MG63 (cell line): ENCODE measurements at places on chromosomes 1 and 21.

DNA sequence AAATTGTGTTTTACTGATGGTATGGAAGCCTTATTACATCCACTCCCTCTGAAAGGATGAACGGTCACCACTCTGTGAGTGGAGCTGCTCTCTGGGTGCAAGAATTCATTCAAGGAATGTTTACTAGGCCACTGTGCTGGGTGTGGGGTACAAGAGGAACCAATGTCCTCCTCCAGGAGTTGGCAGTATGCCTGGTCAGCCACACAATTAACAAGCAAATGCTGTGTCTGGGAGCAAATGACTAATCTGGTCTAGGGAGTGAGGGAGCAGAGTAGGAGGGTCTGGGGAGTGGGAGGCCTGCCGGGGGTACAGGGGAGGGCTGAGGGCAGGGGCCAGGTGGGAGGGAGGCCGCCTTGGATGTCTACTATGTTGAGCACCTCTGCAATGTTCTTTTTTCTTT lies 27.2 kb upstream of the TDRD10 start:
- DNase-seq, result peak; percentile 45

DNA sequence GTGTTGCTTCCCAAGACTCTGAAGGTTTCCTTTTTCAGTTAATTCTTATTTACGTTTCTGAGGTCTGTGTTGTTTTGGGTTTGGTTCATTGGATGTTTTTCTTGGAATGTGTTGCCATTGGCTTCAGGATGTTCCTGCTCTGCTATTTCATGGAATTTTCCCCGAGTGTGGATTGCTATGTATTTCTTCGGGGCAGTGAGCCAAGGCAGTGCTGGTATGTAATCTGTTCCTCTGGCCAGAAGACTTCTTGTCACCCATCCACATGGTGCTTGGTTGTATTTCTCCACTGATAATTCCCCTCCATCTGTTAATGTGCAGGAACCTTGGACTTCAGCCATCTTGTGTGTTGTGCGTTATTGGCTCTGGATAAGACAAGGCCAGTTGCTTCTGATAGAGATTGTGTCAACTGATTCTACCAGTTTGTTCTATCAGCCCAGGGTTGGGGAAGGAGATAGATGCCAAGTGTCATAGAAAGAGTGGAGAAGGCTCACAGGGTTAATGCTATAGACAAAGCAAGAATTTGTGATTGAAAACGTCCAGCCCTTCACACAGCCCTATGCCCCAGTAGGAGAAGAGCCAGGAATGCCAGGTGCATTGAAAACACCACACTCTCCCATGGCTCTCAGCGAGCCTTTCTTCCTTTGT lies 505.2 kb downstream of the PLPP3 start:
- peak; percentile 92 for DNase-seq

DNA sequence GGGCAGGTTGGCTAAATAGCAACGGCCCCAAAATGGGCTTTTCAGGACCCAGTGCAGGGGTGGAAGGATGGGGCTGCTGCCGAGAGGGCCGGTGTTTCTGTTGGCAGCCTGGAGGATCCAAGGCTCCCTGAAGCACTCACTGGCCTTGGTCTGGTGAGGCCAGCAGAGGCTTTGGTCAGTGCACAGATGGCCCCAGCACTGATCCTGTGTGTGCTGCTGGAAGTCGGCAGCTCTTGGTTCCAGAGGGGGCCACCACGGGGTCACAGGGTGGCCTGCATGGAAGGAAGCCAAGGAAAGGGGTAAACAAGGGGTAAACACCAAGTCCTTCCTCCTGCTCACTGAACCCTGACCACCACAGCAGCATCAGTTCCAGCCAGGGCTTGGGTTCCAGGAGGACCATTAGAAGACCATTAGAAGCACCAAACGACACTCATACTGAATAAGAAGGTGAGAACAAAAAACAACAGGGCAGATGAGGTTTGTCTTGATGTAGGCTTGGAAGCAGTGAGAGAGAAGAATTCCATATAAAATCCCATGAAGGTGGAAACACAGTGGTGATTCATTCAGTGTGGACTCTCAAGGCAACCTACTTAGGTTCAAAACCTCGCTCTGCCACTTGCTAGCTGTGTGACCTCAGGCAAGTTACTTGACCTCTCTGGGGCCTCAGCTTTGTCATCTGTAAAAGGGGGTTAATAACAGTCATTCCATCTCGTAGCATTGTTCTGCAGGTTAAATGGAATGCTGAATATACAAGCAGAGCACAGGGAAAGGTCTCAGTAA lies 184.5 kb downstream of the RUNX1 start:
- DNase-seq, result no peak

- DNase-seq, result no peak
Measured at GRCh38 chr1:58155418-58156123, 391.0 kb downstream of the OMA1 start.

DNA sequence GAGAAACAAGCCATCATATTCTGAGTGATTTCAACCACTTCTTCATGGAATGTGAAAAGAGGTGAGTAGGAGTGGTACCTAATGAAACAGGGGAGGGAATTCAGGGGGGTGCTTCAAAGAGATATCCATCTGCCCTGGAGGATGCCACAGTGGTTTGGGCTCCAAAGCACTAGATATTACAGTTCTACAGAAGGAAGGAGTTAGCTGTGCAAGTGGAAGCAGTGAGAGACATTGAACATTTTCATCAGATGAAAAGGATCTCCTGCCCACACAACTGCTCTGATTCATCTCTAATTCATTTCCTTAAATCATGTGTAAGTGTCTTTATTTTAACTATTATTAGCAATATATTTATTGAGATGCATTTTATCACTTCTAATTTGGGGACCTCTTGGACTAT lies 2.8 kb upstream of the RGS5 start:
- no peak for DNase-seq

GRCh38 chr21:16040601-16041000 lies 310.8 kb downstream of the USP25 start:
- DNase-seq, result peak; percentile 54

- peak; percentile 76 for DNase-seq
Measured at GRCh38 chr21:35924714-35925301, 135.5 kb downstream of the SETD4 start.

DNA sequence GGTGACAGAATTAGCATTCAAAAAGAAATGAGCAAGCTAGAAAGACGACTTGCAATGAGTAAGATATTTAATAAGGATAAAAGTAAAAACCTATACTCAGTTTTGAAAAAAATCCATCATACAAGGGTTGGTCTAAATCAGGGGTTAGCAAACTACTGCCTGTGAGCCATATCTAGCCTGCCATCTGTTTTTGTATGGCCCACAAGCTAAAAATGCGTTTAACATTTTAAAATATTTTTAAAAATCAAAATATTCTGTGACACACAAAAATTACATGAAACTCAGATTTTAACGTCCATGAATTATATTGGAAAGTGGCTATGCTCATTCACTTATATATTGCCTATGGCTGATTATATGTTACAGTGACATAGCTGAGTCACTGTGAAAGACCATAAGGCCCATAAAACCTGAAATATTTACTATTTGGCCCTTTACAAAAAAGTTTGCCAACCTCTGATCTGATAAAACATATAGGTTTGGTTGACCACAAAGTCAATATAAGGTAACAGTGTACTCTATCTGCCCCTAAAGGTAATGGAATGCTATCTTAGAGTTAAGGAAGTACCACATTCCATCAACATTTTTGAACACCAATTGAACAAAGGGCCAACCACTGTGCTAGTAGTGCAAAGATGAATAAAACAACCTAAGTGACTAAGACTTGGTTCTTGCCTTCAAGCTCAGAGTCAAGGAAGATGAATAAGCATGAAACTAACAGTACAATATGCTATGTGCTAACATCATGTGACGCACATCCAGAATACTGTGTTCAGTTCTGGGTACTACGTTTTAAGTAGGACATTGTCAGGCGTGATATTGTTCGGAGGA lies 3.2 kb downstream of the IFT25 start:
- no peak for DNase-seq

- DNase-seq, result no peak
Measured at GRCh38 chr1:150957666-150958065, 17.0 kb downstream of the CERS2 start.

DNA sequence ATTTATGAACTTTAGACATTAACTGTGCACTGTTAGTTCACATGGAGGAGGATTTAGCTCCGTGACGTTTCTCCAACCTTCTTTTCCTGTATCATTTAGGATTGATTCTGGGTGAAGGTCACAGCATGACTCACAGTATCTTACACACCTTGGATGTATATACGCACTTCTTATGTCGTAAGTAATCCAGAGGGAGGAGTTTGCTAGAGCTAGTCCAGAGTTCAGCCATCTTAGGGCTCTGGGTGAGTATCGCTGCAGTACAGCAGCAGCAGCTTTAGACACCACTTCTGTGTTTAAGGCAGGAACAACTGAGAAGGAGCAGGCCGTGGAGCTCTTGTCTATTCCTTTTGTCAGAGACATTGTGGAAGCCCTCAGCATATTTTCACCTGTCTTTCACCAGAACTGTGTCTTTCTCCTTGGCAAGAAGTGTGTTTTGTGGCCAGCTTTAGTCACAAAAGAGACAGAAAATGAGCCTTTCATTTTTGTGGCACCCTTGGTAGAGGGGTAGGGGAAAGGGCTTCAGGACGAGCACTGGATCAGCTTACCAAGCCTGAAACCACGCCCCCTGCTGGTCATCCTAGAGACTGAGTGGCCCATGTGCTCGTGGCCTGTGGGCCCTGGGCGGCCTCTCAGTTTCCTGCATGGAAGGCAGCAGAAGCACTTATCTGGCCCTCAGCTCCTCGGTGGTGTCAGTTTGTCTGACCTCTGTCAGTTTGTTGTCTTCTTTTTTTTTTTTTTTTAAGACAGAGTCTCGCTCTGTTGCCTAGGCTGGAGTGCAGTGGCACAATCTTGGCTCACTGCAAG lies 64.0 kb downstream of the ADARB1 start:
- peak; percentile 65 for DNase-seq

DNA sequence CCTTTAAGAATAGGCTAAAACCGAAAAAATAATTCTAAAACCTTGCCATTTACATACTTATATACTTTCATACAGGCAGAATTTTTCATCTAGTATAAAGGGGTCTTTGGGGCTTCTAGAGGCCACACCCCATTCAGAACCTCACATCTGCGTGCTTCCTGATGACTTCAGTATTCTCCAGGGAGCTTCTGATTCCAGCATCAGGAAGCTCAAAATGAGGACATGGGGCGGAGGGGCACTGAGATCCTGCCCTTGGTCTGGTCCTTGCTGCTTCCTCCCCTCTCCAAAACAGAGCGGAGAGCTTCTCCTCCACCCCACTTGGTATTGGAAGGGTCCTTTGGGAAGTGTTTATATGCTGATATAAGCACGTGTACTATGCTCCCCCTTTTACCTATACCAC lies 13.8 kb downstream of the PAX7 start:
- no peak for DNase-seq

GRCh38 chr1:35764283-35764682 lies 5.5 kb downstream of the CLSPN start:
- no peak for DNase-seq

GRCh38 chr1:236161230-236161629 lies 18.9 kb downstream of the GPR137B start:
- DNase-seq, result no peak

DNA sequence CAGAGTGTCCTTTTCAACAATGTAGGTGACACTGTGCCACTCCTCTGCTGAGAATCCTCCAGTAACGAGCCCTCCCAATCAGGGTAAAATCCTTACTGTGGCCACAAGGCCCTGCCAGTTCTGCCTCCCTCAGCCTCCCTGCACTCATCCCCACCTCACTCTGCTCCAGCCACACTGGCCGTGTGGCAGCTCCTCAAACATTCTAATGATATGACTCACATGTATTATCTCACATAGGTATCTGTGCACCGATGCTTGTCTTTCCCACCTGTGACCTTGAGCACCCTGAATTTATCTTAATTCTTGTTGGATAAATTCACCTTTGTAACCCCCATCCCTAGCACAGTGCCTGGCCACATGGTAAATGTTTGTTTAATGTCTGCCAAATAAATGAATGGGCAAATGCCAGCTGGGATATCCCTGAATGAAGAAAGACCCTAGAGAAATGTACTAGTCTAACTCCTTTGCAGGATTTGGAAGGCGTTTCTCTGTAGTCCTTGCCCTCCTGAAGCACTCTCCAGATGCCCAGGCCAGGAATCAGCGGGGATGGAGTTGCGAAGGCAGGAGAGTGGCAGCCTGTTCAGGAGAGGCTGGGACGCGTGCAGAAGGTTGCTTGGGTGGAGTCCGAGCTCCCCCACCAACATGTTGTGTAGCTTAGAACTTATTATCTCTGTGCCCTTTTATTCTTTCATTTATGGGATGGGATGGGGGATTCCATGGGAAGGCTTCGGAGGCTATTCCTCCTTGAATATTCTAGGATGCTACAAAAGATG lies 106.0 kb downstream of the TMEM53 start:
- no peak for DNase-seq

GRCh38 chr1:91046766-91047165 lies 24.9 kb upstream of the ZNF644 start:
- no peak for DNase-seq

GRCh38 chr1:10717296-10718082 lies 79.0 kb downstream of the CASZ1 start:
- DNase-seq, result no peak

DNA sequence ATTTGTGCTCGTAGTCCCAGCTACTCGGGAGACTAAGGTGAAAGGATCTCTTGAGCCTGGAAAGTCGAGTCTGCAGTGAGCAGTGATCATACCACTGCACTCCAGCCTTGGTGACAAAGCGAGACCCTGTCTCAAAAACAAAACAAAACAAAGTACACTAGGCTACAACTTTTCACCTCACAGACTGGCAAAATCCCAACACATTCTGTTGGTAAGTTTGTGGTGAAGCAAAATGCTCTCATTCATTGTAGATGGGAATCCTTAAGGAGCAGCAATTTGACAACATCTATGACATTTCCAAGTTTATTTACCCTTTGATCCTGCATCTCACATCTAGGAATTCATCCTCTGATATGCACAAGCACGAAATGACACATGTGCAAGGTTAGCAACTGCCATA lies 20.2 kb upstream of the SLC1A7 start:
- no peak for DNase-seq

DNA sequence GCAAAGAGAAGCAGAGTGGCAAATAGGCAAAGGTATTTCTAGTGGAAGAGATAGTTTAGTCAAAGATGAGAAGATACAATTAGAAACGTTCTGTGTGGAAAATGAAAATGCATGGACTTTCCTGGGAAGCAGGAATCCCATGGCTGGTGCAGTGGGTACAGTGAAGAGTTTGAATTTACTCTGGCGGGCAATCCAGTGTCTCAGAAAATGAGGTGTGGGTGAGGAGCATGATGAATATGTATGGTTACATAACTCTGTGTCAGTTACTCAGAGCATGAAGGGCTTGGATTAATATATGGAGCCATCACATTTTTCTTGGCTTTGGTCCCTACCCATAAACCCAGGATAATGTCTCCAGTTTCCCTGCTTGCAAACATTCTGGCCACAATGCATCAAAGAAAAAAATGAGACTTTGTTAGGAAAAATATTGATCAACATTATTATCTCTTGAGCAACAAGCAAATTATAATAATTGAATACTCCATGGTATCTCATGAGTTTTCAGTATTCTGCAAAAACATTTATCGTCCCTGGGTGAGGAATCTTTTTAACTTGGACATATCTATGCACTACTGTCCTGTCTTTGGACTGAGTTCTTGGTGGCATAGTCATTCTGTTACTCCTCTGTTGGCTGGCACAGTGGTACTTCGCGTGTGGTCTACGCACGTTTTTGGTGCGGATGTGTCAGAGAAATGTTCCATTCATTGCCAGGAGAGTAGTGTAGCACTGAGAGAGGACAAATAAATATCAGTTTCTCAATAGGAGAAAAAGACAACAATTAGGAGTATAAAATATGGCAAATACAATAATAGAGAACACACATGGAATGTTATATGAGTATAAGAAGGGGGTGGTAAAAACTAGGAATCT lies 173.7 kb upstream of the C1orf105 start:
- peak; percentile 82 for DNase-seq

GRCh38 chr1:88134983-88135921 lies 548.8 kb upstream of the PKN2 start:
- DNase-seq, result no peak

GRCh38 chr1:18614069-18614735 lies 16.4 kb upstream of the PAX7 start:
- no peak for DNase-seq
